ENCODE measurements at places on chromosomes 7 and 10. TPM values are rescaled to one million over a fixed set of nuclear protein-coding genes. Genes with fewer than 3 reads are reported as not detected.

The HPSE2 gene
- 0.03 TPM for total RNA-seq

The KCNMA1 gene
- not detected for total RNA-seq

The GRID1 gene
- total RNA-seq: 0.64 TPM

The MSMB gene
- not detected for total RNA-seq

The CDH23 gene
- total RNA-seq: 0.29 TPM

The ADARB2 gene
- total RNA-seq: 0.56 TPM

The APBB1IP gene
- total RNA-seq: not detected

The SPDYE11 gene
- total RNA-seq: not detected

The IL6 gene
- total RNA-seq: 20.5 TPM

The ZNF680 gene
- 9.4 TPM for total RNA-seq

The PKD1L1 gene
- 0.58 TPM for total RNA-seq

The GALNT17 gene
- 0.03 TPM for total RNA-seq

The TMEM72 gene
- not detected for total RNA-seq

The UCMA gene
- not detected for total RNA-seq

The TDRD1 gene
- total RNA-seq: not detected
